ENCODE measurements at places on chromosomes 3 and 15.

DNA sequence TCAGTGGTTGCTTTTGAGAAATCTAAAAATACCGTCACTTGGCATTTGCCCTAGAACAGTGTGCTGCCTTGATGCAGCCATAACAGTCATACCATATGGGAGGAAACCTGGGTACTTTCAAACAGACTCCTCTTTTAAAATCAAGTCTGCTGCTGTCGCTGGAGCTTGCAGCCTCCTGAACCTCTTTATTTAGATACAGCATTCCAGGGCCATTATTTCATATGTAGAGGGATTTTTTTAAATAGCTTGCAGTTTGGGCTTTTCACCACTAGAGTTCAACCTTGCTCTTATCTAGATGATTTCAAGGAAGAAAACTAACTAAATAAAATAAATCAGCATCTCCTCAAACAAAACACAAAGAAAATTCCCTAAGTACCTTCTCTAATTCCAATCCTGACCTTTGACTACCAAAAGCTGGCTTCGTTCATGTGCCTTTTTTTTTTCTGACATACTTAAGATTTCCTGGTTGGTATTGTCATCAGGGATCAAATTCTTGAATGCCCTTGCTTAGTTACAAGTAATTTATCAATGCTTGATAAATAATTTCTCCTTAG, 111.6 kb downstream of the KBTBD8 start:
- DNase-seq: peak; percentile 33

- no peak for DNase-seq
Measured at GRCh38 chr3:61945657-61946056, 384.3 kb downstream of the PTPRG start.

GRCh38 chr3:194637066-194637465, 3.8 kb upstream of the TMEM44 start:
- no peak for DNase-seq

DNA sequence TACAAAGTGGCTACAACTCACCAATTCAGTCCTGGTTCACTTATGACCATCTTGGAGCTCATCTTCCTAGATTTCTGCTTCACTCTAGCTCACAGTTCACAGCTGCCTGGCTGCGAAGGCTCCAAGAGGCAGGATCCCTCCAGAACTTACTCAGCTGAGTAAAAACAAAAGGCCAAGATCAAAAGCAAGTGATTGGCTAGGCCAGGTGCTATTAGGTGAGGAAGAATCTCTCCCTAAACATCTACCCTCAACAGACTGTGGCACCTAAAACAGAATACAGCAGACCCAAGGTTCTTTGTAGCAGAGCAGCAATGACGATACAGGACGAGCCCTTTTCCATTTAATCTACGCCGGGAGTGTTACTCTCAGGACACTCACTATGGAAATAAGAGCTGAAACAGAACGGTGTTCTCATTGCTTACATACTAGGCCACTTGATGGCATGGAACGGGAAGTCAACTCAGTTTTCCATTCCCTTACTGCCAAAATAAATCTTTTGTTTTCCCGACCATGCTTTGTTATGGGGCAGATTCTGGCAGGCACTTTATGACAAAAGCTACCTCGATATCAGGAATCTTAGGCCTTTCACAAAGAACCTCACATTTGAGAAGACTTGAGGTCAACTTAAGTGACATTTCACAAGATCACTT, 901 bp downstream of the ICE2 start:
- DNase-seq: peak; percentile 47

DNA sequence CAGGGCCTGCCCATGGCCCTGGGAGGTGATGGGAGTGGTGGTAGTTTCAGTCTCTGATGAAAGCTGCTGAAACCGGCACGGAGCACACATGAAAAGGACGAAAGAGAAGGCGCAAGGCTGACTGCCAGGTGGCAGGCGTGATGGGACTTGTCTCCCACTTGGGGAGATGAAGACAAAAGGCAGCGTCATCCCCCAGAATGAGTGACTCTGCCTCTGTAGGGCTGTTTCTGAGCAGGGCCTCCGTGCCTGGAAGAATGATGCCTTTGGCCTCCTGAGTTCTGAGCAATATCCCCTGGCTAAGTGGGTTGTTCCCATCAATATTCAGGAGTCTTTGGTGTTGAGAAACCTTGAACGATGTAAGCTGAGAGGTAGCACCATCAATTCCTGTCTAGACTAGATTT, 237.8 kb downstream of the OPA1 start:
- DNase-seq: peak; percentile 8
